ENCODE measurements at places on chromosomes 11 and 22.
A peak's percentile ranks its signal among the peaks of the same experiment; 100 is the strongest.

- no peak for DNase-seq
These were observed 29.6 kb upstream of the MAPK1 start for GRCh38 chr22:21896951-21897513.

DNA sequence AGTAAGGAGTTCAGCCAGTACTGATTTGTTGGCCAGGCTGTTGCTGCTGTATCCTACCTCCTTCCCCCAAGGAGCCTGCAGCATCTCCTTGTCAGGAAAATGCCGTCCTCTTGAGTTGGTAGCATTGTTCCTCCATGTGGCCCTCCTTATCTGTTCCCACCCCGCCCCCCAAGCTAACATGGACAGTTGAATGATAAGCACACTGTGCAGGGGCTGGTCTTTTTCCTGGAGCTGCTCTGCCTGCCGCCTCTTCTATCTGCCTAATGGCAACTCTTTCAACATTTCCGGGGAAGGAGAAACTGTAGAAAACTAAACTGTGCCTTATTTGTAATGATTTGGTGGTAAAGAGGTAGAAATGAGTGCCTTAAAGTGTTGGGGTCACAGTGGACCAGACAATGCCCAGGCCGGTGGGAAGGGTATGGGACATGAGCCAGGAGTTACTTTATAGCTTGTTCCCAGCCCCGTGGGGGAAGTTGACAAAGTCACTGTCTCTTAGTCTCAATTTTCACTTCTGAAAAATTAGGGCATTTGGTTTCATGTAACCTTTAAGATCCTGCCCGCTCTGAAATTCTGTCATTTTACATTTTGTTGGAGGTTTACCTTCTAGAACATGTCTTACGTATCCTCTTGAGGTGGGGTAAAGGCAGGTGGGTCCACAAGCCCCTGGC is 4.5 kb downstream of the FAM118A start:
- no peak for DNase-seq

DNA sequence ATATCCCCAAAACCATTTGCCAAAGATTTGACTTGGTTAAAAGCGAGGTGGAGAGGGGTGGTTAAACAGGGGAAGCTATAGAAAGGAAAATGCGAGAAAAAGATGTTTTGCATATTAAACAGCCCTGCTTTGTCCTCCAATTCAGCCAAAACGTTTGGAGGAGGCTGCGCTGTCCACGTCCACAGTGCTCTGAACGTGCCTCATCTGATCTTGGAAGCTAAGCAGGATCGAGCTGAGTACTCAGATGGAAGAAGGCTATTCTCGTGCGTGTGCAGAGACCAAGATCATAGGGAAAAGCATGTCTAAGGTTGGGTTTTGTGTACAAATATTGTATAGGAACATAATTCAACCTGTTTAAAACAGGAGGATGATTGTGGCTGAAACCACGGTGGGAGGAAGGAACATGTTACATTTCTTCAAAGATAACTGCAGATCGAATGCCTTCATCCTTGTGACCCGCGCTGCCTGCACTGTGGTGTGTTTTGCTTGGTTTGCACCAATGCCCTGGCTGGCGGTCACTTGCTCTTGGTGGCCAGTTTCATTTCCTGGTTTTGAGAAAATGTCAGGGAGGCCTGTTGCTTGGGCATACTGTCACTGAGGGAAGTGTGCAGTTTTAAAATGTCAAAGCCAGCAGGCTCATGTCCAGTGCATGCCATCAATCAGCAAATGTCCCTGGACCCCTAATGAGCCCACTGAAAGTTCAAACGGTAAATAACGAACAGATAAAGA is 40.4 kb downstream of the FLI1 start:
- DNase-seq = no peak

DNA sequence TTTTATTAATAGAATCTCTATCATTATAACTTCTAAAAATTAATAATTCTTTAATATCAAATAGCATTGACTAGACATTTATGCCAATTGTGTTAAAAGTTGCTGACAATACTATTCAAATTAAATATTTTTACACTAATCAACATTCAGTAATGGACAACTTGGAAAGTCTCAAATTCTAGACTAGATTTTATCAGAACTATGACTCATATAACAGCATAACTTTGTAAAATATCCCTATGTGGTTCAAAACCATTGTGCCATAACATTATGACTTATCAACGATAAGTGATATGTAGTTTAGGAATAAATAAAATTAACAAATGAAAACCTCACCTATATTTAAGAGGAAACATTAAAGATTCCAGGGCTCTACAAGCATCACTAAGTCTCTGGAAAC is 291.8 kb downstream of the SBF2 start:
- no peak for DNase-seq

DNA sequence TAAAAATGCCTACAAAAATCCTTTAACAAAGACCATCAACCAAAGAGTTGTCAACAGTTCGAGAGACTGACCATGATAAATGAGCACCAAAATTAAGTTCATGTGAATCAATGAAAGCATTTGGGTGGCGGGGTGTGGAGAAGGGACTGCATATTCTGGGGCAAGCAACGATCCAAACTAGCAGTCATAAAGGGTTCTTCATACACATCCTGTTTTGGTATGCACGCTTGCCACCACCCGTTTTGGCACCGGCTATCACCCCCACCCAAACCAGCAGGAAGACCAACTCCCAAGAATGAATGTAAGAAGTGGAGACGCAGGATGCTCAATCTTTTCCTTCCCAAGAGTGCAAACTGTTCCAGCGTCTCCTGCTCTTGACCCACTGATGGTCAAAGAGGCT is 80.8 kb downstream of the SGSM3 start:
- peak; percentile 64 for DNase-seq

GRCh38 chr22:50035976-50036724 is 21.9 kb downstream of the TTLL8 start:
- no peak for DNase-seq

- DNase-seq = no peak
These were observed 725.2 kb downstream of the DLG2 start for GRCh38 chr11:84901991-84902390.

DNA sequence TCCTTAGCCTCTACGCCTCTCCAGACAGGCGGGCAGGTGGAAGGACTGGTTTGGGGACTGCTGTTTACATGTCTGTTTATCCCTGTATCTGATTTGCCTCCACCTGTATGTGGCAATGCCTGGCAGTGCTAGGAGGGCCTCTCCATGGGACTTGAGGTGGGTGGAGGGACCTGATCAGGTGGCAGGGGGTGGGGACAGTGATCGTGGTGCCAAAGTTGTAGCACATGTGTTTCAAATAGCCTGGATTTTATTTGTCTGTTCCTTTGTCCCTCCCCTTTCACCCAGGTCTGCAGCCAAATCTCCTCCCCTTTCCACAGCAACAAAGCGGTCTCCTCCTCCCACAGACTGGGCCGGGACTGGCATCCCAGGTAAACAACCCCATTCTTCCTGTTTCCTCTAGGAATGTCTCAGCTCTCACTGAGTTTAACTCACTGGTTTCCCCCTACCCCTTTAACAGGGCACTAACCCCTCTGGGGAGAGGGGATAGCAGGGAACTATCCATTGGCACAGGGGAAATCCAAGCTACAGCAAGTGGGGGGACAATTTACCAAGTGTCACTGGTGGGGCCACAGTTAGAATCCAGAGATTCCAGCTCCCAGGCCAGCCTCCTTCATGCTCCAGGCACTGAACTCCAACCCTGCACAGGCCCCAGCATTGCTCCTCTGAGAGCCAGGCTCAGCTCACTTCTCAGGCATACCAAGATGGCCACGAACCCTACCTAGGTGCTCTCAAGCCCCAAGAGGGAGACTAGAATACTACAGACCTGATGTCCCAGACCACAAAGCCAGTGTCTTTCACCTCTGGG is 22.9 kb upstream of the TLCD5 start:
- DNase-seq = no peak

- peak; percentile 34 for DNase-seq
These were observed 62.3 kb downstream of the PPFIBP2 start for GRCh38 chr11:7575841-7576725.

- DNase-seq = peak; percentile 30
These were observed 22.2 kb upstream of the UBASH3B start for GRCh38 chr11:122633219-122633829.

- DNase-seq = no peak
These were observed 600.6 kb downstream of the BUD13 start for GRCh38 chr11:116172156-116172555.

GRCh38 chr22:43257549-43257948 is 70.6 kb upstream of the TTLL12 start:
- DNase-seq = no peak

- DNase-seq = no peak
These were observed 51.6 kb downstream of the DHCR7 start for GRCh38 chr11:71396548-71397123.

GRCh38 chr22:46774980-46775849 is 12.8 kb downstream of the TBC1D22A start:
- DNase-seq = no peak

DNA sequence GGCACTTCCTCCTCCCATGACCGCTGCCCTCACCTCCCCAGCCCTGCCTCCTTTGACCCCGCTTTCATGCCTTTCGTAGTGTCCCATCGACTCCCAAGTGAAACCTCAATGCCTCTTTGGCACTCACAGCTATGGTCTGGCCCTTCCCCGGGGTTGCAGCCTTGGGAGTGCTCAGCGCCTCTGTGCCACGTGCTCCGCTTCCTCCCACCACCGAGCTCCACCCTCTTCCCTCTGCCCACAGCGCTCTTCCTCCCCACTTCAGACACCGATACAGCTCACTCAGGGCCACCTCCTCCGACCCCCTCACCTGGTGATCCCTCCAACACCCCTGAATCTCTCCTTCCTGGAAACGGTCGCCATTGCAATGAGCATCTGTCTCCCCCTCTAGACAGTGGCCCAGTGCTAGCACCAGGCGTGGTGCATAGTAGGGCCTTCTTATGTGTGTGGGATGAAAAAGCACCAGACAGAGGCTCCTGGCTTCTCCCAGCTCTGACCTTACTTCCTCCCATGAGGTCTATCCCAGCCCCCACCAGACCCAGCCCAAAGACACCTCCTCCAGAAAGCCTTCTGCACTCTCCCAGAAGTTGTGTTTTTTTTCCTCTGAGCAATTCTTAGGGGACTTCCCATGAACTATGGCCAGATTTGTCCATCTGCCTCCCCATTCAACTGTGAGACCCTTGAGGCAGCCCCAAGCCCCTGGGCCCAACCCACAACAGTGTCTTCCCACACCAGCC is 16.4 kb upstream of the SCGB1A1 start:
- peak; percentile 79 for DNase-seq

- DNase-seq = no peak
These were observed 45.4 kb upstream of the CFAP300 start for GRCh38 chr11:102001657-102002338.

DNA sequence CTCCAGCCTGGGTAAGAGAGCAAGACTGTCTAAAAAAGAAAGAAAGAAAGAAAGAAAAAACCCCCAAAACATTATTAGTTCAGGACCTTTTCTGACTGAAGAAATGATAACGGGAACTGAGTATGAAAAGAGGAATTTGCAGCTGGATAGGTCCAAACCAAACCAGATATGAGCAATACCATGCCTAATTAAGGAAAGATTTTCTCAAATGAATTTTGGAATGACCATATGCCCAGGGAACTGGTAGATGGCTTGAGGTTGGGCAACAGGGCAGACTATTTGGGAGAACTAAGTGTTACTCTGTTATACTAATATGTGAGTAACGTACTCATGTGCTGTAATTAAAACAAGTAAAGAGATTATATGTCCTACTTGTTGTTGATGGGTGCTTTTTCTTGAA is 186.1 kb downstream of the TMEM135 start:
- no peak for DNase-seq

GRCh38 chr11:33936725-33937604 is 45.1 kb upstream of the LMO2 start:
- DNase-seq = no peak

DNA sequence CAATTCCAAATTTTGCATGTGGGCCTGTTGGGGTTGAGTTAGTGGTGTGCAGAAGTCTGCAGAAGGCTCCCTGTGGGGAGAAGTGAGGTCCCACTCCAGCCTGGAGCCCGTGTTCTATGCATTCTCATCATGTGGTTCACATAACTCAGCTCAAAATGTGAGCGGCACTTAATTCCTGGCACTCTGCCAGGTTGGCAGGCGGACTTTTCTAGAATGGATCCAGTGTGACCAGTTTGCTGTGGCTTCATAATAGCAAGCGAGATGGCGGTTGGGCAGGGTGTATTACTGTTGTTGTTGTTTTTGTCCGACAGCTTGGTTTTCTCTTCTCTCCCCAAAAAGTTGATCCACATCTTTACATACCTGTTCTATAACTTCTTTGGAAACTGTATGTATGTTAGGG is 146.8 kb upstream of the TTC12 start:
- DNase-seq = no peak

DNA sequence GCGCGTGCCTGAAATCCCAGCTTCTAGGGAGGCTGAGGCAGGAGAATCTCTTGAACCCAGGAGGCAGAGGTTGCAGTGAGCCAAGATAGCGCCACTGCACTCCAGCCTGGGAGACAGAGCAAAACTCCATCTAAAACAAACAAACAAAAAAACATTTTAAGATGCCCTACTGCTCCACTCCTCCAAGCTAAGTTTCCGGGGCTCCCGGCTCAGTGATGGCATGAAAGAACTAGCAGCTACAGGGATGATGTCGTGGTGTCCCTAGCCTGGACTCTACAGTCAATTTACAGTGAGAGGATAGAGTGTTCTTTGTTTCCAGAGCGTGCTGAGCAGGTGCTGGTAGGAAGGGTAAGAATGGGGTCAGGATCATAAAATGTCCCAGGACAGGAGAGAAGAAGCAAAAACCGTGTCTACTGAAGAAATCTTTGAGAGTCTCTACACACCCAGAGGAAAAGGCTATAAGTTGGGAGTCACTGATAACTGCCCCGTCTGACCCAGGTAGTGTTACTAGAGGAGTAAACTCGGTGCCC is 1.2 kb upstream of the ZBTB3 start:
- DNase-seq = no peak

GRCh38 chr11:61039916-61040315 is 62.4 kb upstream of the CD5 start:
- DNase-seq = no peak

DNA sequence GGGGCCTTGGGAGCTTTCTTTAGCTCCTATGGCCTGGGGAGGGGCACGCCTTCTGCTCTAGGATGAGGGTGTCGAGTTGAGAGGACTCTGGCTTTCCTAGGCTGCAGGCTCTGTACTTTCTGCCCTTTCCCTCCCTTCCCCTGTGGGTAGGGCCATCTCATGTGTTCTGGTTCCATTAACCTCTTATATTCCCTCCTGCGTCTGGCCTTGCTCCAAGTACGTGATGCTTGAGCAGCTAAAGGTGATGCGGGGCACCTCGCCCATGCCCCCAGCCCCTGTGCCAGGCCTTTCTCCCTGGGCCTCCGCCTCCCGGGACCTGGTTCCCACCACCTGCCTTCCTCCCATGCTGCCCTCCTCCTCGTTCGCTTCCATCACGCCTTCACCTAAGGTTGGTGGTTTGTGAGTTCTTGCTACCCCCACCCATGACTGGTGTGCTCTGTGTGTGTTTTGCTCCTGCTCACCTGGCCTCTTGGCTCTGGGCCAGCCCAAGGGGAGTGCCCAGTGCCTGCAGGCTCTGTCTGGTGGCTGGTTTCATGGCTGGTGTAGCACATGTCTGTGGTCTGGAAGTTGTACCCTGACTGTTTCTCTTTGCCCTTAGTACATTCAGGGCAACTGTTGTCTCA is 34.1 kb downstream of the PHLDB1 start:
- DNase-seq = no peak

- peak; percentile 66 for DNase-seq
These were observed at the start of gene APOL3 for GRCh38 chr22:36160499-36160942. Gene APOL3, minus strand, starts transcription at chr22:36160755. Its CDS starts 11,700 bp downstream, at chr22:36149055.

GRCh38 chr11:72617080-72617762 is 57.0 kb downstream of the PDE2A start:
- no peak for DNase-seq

- DNase-seq = no peak
These were observed 1714.1 kb downstream of the LRRC4C start for GRCh38 chr11:39745401-39745800.

Data from CD4-positive, alpha-beta T cell treated with Interleukin-6 for 4 hours (primary cell).